ENCODE measurements at places on chromosomes 2 and 18.
A peak's percentile ranks its signal among the peaks of the same experiment; 100 is the strongest.

- DNase-seq: peak; percentile 67
Observed at GRCh38 chr18:74115046-74115445, 32.6 kb downstream of the FBXO15 start.

GRCh38 chr2:202122980-202123720, 50.1 kb downstream of the KIAA2012 start:
- DNase-seq: no peak

DNA sequence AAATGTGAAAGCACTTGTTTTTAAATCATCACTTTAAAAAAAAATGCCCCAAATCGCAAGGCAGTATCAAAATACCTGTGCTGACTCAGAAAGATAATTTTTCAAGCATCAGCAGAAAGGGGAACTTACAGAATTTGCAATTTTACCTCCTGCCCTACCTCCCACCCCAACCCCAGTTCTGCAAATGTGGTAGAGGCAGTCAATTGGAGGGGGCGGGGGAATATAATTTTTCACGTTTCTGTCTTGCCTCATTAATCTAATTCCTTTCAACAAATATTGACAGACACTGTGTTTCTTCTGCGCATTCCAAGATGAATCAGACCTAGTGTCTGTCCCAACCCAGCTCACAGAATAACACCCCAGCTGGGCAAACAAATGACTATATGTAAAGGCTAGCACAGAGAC, 76.8 kb downstream of the ALPK2 start:
- DNase-seq: peak; percentile 58

- DNase-seq: peak; percentile 62
Observed at GRCh38 chr2:25587361-25587760, 86.0 kb downstream of the DTNB start.

DNA sequence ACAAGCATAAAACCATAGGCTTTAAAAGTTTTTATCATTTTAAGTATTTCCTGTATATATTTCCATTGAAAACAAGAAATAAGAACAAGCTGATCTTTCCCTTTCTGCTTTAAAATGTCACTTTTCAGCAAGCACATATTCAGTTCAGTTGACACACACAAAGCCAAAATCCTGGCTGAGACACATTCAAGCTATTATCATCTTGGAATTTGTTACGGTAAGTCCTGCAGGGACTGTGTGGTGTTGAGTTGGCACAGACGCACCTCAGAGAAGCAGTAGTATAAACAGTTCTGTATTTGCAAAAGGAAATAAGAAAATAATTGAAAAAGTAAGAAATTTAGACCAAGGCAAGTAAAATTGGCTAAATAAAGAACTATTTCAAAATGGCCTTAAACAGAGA, 10.4 kb upstream of the DAW1 start:
- peak; percentile 49 for DNase-seq

DNA sequence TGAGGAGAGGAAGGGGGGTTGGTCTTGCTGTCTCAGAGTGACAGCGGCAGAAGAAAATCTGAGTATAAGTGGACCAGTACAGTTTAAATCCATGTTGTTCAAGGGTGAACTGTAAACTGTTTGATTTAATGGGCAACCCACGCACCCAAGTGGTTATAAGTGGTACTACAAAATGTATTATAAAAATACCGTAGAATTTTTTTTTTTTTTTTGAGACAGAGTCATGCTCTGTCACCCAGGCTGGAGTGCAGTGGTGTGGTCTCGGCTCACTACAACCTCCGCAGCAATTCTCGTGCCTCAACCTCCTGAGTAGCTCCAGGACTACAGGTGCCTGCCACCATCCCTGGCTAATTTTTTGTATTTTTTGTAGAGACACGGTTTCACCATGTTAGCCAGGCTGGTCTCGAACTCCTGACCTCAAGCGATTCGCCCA, 2.1 kb upstream of the CHCHD5 start:
- DNase-seq: peak; percentile 74

- no peak for DNase-seq
Observed at GRCh38 chr2:10903861-10904210, 7.9 kb upstream of the KCNF1 start.

DNA sequence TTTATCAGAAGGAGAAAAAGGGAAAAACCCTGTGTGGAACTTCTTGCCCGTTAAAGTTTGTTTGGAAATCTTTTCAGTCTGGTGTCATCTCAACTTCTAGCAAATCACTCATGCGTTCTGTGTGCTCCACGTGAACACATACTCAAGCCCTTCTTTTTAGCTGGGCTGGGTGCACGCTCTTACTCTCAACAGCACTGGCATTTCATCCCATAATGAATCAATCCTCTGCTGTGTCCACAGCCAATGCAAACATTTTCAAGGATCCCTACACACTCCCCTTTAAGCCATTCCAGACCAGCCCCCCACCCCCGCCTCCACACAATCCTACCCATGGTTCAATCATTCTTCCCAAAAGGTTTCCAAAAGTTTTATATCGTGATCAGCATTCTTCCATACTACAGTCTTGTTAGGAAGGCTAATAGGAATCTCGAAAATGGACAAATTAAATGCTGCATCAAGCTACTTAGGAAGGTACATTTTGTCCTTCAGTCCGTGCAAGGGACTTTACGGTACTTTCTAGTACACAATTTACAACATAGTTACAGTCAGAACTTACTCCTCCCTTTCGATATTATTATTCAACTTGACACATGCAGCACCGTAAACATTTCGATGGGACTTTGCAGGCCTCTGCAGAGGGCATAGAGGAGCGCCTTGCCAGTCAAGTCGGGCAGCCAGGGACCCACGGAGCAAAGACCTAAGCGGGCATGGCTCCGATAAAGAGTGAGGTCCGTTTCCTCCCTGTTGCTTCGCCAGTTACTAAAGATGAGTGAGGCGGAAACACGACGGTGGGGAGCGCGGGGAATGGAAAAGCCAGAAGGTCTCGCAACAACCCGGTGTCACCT, 1.4 kb downstream of the PTGR3 start:
- DNase-seq: peak; percentile 64

DNA sequence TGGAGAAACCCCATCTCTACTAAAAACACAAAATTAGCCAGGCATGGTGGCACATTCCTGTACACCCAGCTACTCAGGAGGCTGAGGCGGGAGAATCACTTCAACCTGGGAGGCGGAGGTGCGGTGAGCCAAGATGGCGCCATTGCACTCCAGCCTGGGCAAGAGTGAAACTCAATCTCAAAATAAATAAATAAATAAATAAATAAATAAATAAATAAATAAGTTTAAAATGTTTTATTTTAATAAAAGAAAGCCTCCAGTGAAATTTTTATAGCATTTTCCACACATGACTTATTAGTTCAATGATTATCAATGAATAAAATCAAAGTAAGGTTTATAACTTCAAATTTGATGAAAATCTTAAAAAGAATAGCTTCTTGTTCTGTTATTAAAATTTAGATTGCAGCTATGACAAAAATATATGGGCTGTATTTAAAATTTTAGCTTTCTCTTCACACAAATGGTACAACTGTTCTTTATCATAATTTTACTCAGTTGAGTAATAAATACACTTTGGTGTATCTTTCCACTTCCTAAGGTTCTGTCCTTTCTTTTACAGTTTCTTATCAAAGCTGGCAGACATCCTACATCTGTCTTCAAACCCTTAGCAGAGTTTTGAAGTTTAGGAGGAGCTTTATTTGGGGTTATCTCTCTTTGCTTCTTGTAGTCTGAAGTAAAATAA, 78.4 kb upstream of the ZSWIM2 start:
- no peak for DNase-seq

GRCh38 chr2:231383416-231384108, 11.9 kb upstream of the B3GNT7 start:
- no peak for DNase-seq

DNA sequence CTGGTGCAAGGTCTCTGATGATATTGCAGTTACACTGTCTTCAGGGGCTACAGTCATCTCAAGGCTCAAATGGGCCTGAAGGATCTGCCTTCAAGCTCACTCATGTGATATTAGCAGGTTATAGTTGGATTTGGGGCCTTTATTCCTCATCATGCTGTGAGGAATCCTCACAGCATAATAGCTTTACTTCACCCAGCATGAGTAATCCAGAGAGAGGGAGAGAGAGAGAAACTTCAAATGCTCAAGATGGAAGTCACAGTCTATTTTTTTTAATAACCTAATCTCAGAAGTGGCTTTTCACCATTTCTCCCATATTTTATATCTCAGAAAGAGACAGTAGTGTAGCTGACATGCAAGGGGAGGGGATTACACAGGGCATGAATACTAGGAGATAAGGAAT, 658.7 kb downstream of the EPHA4 start:
- peak; percentile 11 for DNase-seq

GRCh38 chr18:54690198-54690597, 99.2 kb downstream of the DYNAP start:
- peak; percentile 54 for DNase-seq

DNA sequence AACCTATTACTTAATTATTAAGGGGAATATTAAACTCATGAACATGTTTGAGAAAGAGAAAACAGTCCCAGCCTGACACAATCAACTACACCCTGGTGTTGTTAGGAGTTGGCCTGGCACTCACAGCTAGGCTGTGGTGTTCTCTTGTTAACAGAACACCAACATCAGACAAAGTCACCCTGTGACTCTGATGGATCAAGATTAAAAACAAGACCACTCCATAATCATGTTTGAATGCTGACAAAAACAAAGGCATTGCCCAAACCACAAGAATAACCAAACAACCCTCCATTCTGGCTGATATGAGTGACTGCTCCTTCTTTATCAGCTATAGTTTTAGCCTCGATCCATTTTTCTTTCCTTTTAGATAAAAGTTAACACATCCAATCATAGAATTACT, 3.0 kb downstream of the BOLL start:
- DNase-seq: no peak

DNA sequence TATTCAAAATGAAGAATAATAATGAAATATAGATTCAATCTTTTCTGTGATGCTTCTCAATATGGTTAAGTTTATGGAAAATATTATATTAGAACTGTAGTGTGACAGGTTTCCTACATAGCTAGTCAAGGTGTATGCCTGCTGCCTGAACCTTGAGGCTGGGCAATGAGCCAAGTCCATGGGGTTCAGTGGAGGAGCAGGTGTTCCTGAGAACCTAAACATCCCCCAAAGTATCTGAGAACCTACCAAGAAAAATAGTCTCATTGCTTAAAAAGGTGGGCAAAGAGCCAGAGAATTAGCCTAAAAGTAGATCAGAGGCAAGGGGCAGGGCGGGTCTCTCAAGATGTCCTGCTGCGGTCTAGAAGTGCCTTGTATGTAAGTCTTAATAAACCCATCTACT, 185.9 kb upstream of the SPHKAP start:
- no peak for DNase-seq

GRCh38 chr2:229675569-229675968, 38.8 kb downstream of the DNER start:
- no peak for DNase-seq

GRCh38 chr2:206970589-206971360, 31.5 kb downstream of the CPO start:
- DNase-seq: no peak

DNA sequence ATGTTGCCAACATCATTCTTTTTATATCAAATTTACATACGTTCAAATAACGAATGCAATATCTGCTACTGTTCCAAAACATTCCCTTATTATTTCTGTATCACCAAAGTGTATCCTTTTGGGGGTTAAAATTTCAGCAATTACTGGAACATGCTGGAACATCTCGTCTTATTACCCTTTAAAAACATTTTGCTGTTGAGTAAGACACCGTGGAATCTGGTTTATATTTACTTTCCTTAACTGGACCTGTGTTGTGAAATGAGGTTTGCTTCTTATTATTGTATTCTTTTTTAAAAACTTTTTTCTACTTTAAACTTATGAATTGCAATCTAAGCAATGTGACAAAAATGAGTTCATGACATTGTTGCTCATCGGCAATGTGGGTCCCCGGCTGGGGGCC, 87.4 kb upstream of the PTPRM start:
- DNase-seq: no peak

DNA sequence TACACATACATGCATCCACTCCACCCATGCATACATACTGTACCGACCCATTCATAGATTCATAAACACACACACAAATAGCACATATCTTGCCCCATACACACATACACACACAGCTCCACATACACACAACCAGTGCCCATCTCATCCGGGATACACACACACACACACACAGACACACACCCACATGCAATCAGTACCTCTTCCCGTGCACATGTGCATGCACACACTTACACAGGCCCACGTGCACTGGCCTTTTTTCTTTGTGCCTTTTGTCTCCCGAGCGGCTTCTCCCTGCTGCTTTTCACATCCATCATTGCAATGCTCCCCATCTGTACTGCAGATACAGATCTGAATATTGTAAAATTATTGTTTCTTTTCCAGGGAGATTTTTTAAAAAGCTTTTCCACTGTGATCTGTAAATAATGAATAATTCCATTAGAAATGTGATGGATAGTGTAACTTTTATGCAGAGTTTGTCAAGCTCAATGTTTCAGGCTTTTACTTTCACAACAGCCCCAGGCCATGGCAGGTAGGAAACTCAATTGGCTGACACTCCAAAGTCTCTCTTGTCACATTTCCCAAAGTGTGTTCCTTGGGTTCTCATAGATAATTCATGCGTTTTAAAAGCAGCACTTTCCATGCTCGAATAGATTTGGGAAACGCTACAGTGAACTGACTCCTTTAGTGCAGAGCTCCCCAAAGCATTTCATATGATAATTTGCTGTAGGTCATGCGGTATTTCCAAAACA, 393.5 kb downstream of the CTNNA2 start:
- DNase-seq: no peak

DNA sequence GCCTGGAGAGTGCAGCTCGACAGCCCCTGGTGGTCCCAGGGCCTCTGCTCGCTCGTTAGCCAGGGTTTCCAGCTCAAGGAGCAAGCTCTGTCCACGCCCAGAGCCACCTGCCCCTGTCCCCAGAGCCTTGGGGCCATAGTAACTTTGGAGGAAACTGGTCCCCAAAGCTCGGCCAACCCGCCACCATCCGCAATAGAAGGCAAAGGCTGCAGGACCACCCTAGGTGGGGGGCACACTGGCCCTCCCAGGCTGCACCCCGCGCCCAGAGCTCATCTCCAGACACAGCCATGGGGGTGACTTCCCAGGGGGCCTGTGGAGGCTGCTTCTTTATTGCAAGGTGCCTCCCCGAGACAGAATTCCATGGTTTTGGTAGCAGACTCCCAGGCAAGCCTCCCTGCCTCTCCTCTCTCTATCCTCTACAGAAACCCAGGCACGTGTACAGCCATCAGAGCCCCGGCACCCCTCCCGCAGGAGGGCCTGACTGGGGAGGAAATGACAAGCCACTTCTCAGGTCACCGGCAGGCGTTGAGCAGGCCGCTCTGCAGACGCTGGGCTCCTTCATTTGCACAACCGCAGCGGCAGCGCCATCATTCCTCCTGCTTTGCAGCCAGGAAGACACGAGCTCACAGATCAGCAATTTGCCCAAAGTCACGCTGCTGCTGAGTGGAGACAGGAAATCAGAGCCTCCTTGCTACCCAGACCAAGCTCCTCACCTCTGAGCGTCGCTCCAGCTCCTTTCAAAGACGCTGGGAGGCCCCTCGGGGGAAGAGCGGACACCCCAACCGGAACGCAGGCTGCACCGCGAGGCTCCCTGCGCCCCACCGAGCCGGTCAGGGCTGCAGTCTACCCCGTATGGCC, 80.2 kb downstream of the NDUFA10 start:
- DNase-seq: no peak

- peak; percentile 29 for DNase-seq
Observed at GRCh38 chr18:75607701-75608100, 180.2 kb upstream of the SMIM21 start.

- no peak for DNase-seq
Observed at GRCh38 chr2:17805717-17806363, 10.4 kb upstream of the MSGN1 start.

Data from astrocyte of the spinal cord (primary cell).